NCI-H187 treated with DMSO at 0.1 percent for 48 hours (cell line): ENCODE measurements at places on chromosomes 7 and 10.

GRCh38 chr10:122650331-122650730 is 49.3 kb downstream of the C10orf120 start:
- no peak for DNase-seq

GRCh38 chr7:26048663-26049062 is 103.3 kb upstream of the NFE2L3 start:
- DNase-seq, result no peak

DNA sequence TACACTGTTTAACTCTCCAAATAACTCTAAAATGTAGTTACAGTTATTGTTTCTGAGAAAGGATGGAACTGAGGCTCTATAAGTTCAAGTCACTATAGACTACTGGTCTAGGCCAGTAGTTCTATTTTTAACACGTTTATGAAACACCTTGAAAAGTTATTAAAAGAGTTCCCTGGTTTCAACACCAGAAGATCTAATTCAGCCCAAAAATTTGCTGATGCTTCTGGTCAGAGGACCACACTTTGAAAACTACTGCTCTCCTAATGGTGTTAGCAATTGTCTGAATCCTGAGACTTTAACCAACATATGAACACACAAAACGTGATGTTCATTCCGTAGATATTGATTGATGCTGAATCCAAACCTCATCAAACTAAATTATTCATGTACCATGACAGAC is 658.6 kb upstream of the STEAP1 start:
- DNase-seq, result no peak

DNA sequence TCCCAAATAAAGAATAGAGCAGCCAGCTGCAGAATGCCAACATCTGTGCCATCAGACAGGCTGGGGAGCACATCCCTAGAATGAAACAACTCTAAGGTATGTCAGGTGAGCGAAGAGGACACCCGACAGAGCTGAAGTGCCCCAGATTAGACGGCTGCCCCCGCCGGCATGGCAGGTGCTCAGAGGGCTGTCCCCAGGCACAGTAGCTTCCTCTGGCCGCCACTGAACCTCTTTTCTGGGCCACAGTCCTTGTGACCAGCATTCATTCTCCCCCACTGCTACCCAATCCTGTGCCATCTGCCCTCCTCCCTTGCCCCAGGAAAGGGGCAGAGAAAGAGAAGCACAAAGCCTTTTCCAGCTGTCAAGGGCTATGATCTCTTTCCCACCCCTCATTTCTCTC is 41.7 kb downstream of the RGS10 start:
- DNase-seq, result no peak

- DNase-seq, result no peak
Observed at GRCh38 chr10:2867788-2868299, 199.5 kb upstream of the PFKP start.

DNA sequence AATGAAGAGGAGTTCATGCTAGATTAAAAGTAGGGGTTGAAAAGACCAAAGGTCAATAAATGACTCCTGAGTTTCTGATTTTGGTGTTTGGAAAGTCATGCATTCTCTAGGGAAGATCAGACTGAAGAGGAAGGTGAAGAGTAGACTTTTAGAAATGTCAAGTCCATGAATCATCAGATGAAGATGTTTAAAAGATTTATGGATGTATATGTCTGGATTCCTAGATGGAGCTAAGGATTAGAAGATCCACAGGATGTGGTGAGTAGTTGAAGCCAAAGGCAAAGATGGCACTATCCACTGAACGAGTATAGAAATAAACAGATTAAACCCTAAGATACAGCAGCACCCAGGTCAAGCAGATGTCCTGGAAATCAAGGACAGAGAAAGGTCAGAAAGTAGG is 298.5 kb downstream of the GPAM start:
- no peak for DNase-seq

DNA sequence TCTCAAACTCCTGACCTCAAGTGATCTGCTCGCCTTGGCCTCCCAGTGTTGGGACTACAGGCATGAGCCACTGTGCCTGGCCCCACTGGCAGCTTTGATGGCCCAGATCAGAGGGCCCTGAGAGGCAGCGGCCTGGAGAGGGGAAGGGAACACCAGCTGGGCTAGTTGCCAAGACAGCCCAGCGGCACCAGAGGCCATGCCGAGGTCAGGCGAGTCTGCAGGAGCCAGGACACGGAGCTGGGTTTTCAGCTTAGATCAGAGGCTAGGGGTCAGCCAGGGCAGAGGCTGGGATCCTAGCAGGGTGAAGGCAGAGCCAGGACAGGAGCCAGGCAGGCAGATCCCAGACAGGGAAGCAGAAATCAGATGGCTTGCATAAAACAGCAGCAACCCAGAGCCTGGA is 92.9 kb downstream of the MYL10 start:
- no peak for DNase-seq

DNA sequence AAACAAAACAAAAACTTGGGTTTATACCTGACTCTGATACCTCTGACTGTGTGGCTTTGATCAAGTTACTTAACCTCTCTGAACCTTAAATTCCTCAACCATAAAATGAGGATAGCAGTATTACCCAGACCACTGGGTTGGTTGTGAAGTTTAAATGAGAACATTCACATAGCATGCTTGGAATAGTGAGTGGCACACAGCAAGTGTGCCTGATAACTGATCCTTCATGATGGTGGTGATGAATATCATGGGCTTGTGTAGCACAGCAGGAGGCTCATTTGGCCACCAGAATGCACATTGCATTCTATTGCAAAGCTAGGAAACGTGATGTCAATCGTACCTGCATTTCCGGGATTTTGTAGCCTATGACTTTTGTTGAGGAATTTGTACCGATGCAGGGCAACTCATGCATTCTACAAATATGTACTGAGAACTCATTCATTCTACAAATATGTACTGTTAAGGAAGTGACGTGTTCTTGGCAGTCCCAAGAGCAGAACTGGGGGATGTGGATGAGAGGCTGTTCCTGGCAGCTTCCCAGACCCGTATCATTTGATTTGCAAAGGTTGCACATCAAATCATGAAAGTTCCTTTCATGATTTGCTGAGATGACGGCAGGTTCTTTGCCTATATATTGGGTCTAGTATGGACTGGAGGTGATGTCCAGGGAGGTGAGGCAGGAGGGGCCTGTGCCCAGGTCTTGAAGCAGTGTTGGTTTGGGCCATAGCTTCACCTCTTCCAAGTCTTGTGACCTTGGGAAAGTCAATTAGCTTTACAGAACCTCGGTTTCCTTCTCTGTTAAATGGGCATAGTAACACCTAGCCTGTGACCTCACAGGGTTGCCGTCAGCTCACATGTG is 94.6 kb upstream of the SMNDC1 start:
- no peak for DNase-seq

DNA sequence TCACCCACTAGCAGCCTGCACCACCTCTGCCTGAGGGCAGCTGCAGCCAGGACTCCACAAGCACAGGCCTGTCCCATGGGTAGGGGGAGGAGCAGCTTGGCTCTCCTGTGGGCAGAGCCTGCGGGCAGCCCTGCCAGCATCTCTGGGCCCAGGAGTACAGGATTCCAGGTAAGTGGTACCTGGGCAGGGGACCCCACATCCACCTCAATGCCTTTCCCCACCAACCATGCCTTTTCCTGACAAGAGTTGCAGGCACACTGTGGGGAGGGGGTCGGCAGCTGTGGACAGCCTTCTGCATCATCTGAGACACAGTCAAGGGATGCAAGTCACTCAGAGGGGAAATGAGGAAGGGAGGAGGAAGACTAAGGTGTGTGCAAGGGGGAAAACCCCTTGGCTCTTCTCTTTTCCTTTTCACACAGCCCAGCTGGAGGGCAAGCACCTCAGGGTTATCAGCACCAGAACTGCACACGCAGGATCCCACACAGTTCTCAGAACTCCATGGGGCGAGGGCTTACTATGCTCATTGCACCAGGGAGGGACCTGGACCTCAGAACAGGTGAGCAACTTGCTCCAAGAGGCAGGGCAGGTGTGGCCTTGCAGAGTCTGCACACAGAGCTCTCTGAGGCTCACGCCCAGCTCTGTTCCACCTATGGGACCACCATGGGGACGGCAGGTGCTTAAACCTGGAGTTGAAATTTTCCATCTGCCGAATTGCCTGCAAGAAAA is 16.5 kb upstream of the ANTXRL start:
- no peak for DNase-seq

GRCh38 chr10:89399956-89400355 is 7.5 kb downstream of the IFIT1 start:
- DNase-seq, result no peak
